ENCODE measurements at places on chromosomes 2 and 18. TPM values are rescaled to one million over a fixed set of nuclear protein-coding genes. Genes with fewer than 3 reads are reported as not detected.
A peak's percentile ranks its signal among the peaks of the same experiment; 100 is the strongest.

Gene GPR75
- 2.3 TPM for total RNA-seq

Gene PSMA8
- not detected for total RNA-seq

Gene TDRD15
- total RNA-seq, result 0.10 TPM

Gene STAMBP
- 15.5 TPM for total RNA-seq

Gene TCF23
- total RNA-seq, result 0.20 TPM

Gene SANBR
- 15.6 TPM for total RNA-seq

Gene SRD5A2
- not detected for total RNA-seq

Gene C18orf54
- 6.1 TPM for total RNA-seq

Gene LYG2
- total RNA-seq, result 16.5 TPM

Gene CLEC4F
- total RNA-seq, result 0.10 TPM

Gene BMP10
- not detected for total RNA-seq

Gene CYP27A1
- 10.8 TPM for total RNA-seq

GRCh38 chr18:77191071-77191751 is 58.4 kb upstream of the GALR1 start:
- DNase-seq, result peak; percentile 86

- no peak for DNase-seq
Observed at GRCh38 chr2:42613281-42614064, 45.0 kb downstream of the MTA3 start.

DNA sequence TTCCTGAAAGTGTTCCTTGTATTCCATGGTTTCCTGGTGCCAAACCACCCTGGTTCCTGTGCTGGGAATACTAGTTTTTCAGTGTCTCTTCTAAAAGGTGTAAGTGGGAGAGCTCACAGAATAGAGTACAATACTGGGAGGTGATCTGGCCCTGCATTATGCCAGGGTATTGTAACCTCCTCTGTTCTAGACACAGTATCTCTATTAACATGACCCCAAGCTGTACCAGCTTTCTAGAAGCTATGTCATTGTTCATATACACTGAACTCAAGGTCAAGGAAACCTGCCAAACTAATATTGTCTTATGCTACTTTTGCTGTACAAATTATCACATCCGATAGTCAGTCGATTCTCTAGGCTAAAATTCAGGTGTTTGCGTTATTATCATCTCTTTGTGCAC is 32.7 kb downstream of the SETBP1 start:
- DNase-seq, result no peak

GRCh38 chr2:105756435-105756834 is 11.7 kb downstream of the NCK2 start:
- no peak for DNase-seq

GRCh38 chr2:207468488-207468887 is 61.3 kb upstream of the CREB1 start:
- DNase-seq, result no peak

- no peak for DNase-seq
Observed at GRCh38 chr2:118921646-118922045, 20.3 kb upstream of the MARCO start.

- DNase-seq, result peak; percentile 27
Observed at GRCh38 chr2:24721470-24721869, 71.7 kb downstream of the PTRHD1 start.

- DNase-seq, result no peak
Observed at GRCh38 chr2:109110170-109110569, 18.8 kb upstream of the SH3RF3 start.

GRCh38 chr2:237968048-237968862 is 1.4 kb downstream of the UBE2F start:
- DNase-seq, result peak; percentile 88

GRCh38 chr2:148614322-148615049 is 30.1 kb upstream of the EPC2 start:
- DNase-seq, result peak; percentile 42

DNA sequence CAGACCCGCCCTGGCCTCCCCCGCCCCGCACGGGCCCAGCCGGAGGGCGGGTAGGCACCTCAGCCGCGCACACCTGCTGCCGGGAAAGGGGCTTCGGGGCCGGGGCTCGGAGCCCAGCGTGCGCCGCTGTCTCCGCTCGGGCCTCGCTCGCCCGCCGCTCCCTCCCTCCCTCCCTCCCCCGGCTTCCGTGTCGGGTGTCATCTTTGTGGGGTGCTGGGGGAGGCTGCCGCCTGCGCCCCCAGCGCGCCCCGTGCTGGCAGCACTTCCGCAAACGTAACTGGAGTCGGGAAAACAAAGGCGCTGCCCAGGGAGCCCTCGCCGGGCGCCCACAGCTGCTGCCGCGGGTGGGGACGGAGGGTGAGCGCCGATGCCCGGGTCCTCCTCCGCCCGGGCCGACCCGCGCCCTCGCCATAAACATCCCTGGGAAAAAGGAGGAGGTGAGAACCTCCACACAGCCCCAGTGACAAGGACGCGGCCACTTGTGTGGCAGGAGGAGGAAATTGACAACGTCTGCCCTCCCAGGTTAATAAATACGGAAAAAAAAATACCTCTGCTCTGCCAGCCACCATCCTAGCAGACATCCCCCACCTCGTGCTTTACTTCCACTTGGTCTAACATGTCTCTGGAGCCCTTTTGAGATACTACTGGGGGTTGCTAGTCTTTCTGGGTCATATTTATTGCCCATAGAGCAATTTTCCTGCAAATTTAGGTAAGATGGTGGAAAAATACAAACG is 550 bp downstream of the MFSD6 start:
- no peak for DNase-seq

GRCh38 chr2:8457699-8458502 is 224.0 kb upstream of the ID2 start:
- no peak for DNase-seq

DNA sequence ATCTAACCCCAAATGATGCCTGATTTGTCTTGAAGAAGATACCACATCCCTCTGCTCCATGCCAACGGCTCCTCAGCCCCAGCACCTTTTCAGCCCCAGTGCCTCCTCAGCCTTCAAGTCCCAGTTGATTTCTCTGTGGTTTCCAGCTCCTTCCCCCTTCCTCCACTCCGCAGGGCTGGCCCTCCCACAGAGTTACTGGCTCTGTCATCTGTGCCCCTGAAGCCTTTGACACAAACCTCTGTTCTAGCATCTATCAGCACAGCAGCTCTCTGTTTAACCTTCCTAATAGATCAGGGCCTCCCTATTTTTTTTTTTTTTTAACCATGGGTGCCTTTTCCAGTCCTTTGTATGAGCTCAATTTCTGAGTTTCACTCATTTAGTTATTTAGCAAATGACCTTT is 201.3 kb upstream of the CXCR4 start:
- no peak for DNase-seq

DNA sequence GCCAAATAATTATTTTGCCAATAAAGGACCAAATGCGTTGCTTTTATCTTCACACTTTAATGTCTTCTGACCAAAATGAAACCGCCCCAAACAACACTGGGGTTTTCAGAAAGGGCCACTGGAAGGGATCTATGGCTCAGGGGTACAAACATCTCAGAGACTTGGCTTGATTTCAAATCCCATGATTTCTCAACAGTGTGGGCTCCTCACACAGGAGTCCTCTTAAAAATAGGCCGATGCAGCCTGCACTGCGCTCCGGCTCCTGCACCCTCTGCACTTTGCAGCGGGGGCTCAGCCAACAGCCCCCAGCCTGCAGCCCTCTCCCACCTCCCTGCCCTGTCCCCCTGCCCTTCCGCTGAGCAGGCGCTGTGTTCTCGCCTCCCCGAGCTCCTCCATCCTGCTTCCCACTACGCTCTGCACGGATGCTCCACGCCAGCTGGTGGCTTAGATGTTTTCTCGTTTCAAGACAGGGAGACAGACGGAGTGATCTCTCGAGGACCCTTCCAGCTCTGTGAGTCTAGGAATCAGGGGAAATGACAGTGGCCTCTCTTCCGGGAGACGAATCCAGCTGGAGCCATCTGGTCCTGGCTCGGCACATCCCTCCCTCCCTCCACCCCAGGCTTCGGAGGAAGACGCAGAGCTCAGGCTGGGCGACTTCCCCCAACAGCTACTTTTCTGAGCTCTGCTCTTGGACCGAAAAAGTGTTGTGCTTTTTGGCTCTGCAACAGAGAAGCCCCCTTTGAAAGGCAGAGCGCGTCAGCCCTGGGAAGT is 71.4 kb downstream of the KCNF1 start:
- DNase-seq, result peak; percentile 52

DNA sequence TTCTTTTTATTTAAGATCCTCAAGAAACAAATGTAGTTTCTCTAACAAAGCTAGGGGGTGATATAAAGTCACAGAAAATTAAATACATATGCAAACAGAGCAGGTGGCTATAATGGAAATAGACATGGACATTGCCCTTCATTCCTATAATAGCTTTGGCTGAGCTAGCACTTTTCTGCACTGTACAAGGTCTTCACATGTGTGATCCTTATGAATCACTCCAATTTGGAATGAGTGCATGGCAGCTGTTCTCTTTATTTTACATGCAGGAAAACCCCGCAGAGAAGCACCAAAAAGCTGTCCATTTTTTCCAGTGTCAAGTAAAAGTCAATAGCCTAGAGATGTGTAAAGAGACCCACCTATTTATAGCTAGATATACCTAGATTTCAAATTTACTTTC is 747.4 kb upstream of the SLC8A1 start:
- peak; percentile 19 for DNase-seq

GRCh38 chr2:200767111-200767885 is 44.4 kb upstream of the BZW1 start:
- DNase-seq, result no peak

DNA sequence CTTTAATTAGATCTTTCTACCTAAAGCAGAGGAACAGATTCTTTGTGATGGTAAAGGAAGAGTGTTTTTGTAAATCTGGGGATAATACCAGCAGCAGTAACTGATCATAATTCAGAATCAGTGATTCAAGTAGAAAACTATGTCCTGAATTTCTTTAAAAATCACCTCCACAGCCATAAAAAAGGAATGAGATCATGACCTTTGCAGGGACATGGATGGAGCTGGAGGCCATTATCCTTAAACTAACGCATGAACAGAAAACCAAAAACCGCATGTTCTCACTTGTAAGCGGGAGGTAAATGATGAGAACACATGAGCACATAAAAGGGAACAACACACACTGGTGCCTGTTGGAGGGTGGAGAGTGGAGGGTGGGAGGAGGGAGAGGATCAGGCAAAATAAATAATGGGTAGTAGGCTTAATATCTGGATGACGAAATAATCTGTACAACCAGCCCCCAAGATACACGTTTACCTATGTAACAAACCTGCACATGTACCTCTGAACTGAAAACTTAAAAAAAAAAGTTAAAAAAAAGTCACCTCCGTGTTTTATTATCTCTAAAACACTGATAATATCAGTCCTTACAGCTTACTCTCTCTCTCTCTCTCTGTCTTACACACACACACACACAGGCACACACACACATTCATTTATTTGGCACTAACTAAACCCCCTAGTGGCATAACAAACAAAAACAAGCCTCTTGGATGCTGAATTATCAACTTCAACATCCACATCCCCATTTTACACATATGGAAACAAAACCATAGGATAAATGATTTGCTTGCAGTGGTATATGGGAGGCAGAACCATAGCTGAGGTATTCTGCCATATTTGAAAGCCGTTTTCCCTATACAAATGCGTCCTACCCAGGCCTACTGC is 1.4 kb downstream of the TM4SF20 start:
- DNase-seq, result no peak

- no peak for DNase-seq
Observed at GRCh38 chr2:3667151-3667631, 9.2 kb downstream of the ALLC start.

DNA sequence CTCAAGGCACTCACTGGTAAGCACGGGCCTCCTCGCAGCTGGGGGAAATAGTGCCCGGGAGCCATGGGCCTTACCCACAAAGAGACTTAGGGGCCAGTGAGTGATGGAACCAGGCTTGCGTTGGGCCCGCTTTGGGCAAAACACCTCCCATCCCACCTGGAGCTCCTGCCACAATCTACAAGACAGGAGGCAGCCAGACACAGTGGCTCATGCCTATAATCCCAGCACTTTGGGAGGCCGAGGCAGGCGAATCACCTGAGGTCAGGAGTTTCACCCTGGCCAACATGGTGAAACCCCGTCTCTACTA is 88.2 kb downstream of the TFCP2L1 start:
- DNase-seq, result no peak

DNA sequence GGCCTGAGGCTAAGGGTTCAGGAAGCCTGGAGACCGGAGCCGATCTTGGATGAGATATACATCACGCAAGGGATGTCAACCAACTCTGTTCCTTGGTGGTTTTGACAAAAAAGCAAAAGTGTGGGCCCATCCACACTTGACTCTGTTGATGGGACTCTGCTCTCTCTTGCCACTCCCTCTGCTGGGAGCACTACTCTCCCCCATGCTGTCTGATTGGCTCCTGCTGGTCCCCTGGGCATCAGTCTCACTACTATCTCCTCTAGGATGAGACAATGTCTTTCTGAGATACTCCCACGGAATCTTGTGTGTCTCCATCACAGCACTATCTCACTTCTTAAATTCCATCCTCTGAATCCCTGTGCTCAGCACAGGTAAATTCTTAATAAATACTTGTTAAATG is 56.8 kb upstream of the DNMT3A start:
- DNase-seq, result no peak

DNA sequence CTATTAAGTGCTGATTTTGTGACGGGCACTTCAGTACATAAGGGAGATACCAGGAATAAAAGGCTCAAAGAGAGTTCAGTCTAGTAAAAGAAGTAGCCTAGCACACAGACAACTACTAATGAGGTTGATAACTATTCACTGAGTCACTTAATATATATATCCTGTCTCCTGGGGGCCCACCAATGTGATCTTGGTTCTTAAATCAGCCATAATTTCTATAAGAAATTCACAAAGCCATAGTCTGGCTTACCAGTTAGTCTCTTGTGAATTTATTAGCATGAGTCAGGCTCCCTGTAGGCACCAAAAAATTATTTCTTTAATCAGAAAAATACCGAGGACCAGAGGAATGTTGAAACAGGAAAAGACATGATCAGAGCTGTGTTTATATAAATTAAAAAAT is 10.4 kb downstream of the KCNE4 start:
- no peak for DNase-seq

GRCh38 chr2:159077869-159078268 is 109.4 kb downstream of the TANC1 start:
- DNase-seq, result no peak

DNA sequence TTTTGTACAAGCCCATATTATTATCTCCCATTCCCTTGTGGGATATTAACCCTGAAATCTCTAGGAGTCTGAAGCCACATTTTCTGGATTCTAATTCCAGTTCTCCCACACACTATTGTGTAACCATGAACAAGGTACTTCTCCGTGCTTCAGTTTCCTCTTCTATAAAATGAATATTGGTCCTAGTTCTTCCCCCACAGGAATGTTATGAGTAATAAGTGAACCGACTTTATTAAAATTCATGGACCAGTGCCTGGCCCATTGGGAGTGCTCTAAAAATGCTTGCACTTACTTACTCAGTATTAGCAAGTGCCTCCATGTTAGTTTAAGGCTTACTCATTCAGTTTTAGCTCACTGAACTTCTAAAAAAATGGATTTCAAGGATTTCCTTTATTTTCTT is 1.4 kb upstream of the ACMSD start:
- DNase-seq, result no peak

GRCh38 chr18:44805643-44806042 is 125.0 kb downstream of the SETBP1 start:
- DNase-seq, result no peak

- no peak for DNase-seq
Observed at GRCh38 chr18:25322806-25323205, 29.2 kb downstream of the ZNF521 start.

- DNase-seq, result peak; percentile 32
Observed at GRCh38 chr2:127479219-127479825, 47.0 kb downstream of the IWS1 start.

- DNase-seq, result peak; percentile 77
Observed at GRCh38 chr2:99512181-99512591, 22.4 kb upstream of the REV1 start.

All from skin of body (tissue), 3 donors.